Effector CD4-positive, alpha-beta T cell (primary cell): ENCODE measurements at places on chromosomes 12 and 14.

GRCh38 chr14:103052407-103052806, 4.9 kb downstream of the CDC42BPB start:
- DNase-seq, result no peak

DNA sequence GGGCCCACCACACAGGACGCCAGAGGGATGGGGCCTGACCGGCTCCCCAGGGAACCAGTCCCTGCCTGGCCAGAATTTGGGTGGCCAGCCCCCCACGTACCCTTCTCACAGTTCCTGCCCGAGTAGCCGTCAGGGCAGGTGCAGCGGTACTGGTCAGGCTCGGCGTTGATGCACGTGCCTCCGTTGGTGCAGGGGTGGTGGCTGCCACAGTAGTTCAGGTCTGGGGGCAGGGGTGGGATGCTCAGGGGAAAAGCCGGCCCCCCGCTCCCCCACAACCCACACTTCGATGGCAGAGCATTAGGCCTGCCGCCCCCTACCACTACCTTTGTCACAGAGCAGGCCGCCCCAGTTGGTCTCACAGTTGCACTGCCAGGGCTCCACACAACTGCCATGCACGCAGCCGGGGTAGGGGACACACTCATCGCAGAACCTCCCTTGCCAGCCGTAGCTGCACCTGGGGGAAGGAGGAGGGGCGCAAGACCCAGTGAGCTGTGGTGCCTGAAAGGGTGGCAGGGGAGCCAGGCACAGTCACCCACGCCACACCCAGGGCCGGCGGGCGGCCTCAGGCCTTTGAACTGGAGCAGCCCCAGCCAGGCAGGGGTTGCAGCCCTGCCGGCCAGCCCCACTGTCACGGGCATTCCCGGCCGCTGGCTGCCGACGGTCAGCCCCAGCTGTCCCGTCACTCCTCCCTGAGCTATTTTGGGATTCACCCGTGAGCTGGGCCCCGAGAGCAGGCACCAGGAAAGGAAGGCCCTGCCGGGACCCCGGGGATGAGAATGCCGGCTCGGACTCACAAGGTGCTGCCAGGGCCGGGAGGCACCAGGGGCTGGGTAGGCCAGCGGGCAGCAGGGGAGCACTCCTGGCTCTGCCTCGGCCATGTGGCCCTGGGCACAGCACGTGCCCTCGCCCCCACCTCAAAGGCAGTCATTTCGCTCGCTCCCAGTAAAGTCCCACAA, 16.5 kb downstream of the JAG2 start:
- peak; percentile 1 for DNase-seq

DNA sequence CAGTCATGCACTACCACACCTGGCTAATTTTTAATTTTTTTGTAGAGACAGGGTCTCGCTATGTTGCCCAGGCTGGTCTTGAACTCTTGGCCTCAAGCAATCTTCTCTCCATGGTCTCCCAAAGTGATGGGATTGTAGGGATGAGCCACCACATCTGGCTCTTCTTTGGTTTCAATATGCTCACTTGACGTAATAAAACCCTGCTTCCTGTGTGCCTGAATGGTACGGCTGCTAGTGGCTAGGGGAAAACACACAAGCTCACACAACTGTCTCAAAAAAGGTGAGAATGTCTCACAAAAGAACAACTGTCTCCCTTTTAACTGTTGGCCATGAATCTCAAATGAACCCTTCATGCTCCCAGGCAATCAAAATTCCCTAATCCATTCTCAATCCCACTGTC, 15.0 kb downstream of the C1S start:
- DNase-seq, result no peak

GRCh38 chr12:104637604-104638003, 180.9 kb downstream of the CHST11 start:
- DNase-seq, result no peak

DNA sequence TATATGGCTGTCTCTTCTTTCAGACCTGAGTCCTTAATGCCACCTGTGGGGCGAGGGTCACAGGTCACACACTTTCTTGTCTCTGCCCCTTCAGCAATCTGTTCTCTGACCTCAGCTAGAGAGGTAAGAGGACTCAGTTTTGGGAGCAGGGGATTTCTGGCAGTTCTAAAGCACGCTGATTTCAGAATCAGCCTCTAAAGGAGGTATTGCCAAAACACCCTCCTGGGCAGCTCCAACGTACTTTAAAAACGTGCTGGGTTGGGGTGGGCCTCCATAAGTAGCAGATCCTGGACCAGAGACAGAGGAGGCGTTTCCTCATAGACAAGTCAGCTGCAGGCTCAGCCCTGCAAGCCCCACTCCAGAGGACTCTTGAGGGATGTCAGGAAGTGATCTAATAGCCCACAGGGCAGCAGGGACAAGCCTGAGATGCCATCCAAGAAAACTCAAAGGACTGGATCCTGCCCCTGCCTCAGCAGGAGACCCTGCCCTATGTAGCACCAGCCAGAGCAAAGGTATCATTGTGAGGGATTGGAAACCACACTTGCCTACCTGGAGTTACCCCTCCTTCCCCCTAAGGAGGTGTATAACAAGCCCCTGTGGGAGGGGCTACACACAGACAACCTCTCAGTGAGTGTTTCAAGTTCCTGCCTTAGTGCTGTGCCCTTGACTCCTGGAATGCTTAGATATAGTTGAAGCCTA, 8.5 kb downstream of the CTDSP2 start:
- DNase-seq, result no peak

DNA sequence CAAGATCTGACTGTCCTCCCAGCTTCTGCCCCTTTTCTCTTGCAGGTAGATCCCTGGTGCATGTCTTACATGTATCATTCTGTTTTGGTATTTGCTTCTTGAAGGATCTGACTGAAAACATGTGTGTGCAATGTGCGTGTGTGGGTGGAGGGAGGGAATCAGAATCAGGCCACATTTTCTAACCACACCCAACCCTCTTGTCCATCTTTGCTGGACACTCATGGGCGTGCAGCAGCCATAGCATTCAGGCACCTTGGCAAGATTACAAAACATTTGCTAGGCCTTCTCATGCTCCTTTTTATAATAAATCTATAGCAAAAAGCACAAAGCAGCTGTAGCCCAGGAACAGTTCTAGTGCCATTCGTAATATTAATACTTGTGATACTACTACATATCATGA, 233.6 kb upstream of the E2F7 start:
- no peak for DNase-seq

- DNase-seq, result no peak
Measured at GRCh38 chr14:88815980-88816379, 8.5 kb upstream of the TTC8 start.

DNA sequence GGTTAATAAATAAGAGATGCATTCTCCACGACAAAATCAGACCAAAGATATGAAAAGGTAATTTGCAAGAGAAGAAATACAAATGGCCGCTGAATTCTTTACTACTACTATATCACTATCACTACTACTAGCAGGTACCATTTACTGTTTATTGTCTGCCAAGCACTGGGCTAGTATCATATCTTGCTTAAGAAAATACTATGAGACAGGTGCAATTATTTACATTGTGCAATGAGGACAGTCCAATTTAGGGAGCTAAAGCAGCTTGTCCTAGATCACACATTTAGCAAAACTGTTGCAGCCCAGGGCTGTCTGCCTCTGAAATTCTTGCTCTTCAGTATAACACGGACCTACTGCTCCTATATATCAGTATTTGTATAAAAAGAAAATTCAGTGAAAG, 52.8 kb downstream of the CRADD start:
- DNase-seq, result no peak

DNA sequence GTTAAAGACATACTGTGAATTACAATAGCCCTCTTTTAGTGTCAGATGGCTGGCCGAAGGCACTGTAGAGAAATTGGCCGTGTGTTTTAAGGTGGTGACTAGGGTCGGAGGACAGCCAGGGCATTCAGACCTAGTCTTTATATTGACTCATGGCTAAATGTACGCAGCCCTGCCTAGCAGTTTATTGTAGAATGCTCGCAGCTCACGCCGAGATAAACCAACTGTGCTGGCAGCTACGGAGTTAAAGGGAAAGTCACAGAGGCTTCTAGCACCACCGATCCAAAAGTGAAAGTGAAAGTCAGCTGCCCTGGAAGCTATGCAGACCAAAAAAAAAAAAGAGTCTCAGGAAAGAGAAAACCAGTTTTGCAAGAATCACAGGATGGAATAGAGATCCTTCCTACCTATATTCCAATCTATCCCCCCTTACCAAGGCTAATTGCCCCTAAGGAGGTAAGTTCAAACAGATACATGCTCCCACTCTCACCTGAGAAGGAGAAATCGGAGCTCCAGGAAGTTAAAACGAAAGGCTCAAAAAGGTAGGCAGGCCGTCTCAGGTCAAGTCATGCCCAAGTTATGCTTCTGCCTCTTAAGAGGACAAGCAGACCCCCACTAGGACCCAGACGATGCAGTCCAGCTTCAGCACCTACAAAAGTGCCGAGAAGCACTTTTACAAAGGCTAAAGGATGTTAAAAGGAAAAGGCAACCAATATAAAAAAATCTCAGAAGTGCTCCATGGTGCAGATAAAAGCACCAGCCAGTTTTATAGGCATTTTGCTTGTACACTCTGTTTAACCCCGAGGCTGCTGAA, 24.8 kb downstream of the KLRK1 start:
- peak; percentile 44 for DNase-seq

- DNase-seq, result no peak
Measured at GRCh38 chr12:1927751-1928351, 9.4 kb upstream of the CACNA2D4 start.

DNA sequence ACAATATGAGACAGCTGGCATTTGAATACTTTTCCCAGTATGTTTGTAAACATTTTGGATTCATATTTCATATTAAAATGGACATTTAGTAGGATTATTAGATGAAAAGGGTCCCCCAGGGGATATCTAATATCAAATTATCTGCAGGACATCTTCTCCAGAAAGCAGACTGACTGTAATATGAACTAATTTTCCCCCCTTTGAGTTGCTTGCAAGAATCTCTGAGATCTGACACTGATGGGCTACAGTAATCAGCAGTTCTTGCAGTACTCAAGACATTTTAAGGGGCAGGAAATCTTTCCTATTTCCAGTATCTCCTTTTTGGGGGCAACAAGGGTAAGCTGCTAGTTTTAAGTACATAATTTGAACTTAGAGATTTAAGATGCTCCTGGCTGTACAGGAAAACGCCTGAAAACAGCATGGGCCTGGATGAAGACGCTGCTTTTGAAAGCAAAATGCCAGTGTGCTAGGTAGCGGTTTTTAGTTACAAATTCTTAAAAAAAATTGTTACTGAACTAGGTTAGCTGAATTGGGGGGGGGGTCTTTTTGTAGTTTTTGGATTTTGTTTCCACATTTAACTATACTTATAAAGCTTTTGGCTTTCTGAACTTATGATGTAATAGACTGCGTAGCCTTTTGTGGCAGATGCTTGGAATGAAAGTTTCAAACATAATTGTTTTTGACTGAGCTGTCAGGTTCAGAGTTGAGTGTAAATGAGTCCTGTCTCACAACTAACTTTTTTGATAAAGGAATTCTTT, 2.2 kb downstream of the FRMD6 start:
- no peak for DNase-seq

DNA sequence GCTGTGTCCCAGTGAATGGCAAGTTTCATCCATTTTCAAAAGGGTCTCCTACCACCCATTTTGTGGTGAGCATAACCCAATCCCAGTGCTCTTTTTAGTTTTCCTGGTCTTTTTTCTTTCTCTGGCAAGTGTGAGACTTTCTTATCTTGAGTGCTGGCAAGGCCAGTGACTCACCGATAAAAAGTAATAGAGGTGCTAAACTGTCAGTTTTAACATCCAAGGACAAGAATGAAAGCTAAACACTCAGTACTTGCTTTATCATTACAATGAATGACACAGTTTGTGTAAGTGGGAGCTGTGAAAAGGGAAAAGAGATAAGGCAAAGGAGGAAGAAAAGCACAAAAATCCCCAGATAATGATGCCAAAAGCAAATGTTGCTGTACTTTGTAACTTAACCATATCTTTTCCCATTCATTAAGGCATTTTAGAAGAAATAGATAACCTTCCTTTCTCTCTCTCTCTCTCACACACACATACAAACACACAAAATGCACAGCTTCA, 4.9 kb upstream of the LRIG3 start:
- DNase-seq, result no peak

- no peak for DNase-seq
Measured at GRCh38 chr12:81295251-81295650, 217.4 kb downstream of the ACSS3 start.

- no peak for DNase-seq
Measured at GRCh38 chr12:22283006-22283506, 51.5 kb downstream of the ST8SIA1 start.

- no peak for DNase-seq
Measured at GRCh38 chr12:123141615-123142517, 9.0 kb downstream of the PITPNM2 start.

GRCh38 chr12:89372584-89373370, 20.5 kb upstream of the DUSP6 start:
- no peak for DNase-seq

DNA sequence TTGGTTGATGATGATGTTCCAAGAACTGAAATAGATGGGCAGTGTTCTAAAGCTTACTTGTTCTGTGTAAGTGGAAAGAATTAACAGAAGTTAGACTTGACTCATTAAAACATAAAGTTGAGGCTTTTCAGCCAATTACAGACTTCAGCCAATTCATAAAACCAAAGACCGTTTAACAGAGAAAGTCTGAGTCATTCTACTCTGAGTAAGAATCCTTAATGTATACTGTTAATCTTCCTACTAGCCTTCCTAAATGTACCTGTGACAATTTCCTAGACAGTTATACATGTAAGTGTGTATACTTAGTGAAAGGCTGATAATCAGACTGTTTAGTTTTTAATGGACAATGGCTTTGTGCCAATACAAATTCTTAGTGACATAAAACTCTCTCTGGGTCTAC, 681.0 kb downstream of the RPL10L start:
- no peak for DNase-seq

GRCh38 chr12:88946372-88946997, 366.2 kb upstream of the KITLG start:
- no peak for DNase-seq

DNA sequence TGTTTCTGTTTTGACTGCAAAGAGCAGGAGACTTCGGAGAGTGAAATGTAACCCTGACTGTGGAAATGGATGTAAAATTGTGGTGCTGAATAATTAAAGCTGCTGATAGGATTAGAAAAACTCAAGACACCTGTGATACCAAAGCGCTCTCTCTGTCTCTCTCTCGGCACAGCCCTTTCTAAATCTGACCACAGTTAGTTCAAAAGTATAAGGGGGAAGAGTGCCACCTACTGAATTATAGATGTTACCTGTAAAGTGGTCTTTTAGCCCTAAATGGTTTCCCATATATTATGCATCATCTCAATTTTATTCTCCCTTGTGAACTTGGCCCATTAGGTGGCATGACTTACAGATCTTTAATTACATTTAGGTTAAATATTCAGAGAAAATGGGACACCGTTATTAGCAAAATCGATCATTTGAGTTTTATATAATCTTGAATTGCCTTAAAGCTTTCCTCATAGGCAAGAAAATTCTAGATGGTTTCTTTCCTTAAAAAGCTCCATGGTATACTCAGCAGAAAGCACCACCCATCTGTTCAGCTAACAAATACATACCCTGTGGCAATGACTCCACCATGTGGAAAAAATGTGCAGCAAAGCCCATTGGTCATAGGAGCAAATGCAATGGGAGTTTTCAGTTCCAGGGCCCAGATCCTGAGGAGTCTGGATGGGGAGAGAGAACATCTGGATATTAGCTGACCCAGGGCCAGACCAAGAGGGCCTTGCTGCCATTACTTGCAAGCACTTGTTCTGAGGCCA, 18.1 kb downstream of the RFC5 start:
- no peak for DNase-seq
